Iris pigment epithelial cell (primary cell): ENCODE measurements at places on chromosomes 11 and 22.

DNA sequence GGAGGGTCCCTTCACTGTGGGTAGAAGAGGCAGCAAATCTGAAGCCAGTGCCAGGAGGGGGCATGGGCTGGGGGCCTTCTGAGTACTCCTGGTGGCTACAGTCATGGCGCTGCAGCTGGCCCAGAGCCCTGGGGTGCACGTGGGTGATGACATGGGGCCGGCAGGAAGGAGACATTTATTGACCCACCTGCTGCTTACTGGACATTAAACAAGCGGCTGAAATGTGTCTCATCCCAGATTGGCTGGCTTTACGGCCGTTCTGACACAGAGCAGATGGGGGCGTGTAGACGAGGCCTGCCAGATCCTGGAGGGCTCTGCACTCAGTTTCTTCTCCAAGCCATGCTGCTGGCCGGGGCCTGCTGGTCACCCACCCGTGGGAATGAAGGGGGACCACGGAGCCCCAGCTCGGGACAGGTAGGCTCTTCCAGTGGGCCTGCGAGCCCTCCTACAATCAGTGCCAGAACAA is 906.9 kb downstream of the BRD1 start:
- no peak for DNase-seq

GRCh38 chr11:87724358-87724757 is 450.9 kb downstream of the RAB38 start:
- DNase-seq, result no peak

DNA sequence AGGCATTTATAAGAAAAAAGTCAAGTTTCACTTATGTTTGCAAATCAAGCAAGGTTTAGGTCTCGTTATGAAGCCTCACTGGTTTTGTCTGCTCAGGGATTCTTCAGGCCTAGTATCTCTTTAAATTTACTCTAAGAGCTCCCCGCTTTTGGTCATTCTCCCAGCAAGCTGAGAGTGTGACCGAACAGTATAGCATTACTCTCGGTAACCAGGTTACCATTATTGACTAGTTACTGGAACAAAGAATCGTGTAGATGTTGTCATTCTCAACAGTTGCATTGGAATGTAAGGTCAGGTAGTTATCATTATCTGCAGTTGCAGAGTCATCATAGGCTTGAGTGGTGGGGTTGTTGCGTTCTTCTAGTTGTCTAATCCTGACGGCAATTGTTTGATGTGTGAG is 9.8 kb upstream of the USP2 start:
- DNase-seq, result no peak

GRCh38 chr22:47116426-47117341 is 354.2 kb downstream of the TBC1D22A start:
- DNase-seq, result no peak

DNA sequence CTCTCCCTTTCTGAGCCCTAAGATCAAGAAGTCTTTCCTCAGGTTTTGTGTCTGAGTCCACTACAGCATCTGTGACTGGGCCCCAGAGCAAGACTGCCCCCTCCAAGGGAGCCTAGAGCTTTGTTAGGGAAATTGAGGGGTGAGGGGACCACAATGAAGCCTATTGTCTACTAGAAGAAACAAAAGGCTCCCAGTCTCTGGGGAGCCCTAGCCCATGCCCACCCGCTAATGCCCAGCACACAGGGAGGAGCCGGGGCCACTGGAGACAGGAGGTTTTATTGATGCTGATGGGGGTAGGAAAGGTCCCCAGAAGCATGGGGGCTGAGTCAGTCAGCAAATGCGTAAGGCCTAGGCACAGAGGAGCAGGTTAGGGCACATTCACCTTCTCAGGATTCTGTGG is 14.0 kb downstream of the RHOG start:
- no peak for DNase-seq

DNA sequence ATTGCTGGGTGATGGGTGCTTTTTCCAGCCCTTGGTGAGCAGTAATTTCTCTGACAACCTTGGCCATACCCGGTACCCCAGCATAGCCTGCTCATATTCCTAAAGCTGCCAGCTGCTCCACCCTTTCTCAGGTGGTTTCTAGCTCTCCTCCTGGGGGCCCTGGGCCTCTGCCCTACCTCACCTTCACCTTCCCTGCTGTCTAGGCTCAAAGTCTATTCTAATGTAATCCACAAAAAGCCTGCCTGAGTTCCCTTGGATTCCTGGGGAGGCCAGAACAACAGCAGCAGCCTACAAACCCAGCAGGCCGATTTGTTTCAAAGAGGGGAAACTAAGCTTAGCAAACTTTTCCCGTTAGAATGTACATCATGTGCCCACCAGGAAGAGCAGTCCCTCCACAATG is 117.6 kb downstream of the DSCAML1 start:
- DNase-seq, result no peak

GRCh38 chr11:113131036-113131775 is 170.0 kb downstream of the NCAM1 start:
- DNase-seq, result peak; percentile 33

DNA sequence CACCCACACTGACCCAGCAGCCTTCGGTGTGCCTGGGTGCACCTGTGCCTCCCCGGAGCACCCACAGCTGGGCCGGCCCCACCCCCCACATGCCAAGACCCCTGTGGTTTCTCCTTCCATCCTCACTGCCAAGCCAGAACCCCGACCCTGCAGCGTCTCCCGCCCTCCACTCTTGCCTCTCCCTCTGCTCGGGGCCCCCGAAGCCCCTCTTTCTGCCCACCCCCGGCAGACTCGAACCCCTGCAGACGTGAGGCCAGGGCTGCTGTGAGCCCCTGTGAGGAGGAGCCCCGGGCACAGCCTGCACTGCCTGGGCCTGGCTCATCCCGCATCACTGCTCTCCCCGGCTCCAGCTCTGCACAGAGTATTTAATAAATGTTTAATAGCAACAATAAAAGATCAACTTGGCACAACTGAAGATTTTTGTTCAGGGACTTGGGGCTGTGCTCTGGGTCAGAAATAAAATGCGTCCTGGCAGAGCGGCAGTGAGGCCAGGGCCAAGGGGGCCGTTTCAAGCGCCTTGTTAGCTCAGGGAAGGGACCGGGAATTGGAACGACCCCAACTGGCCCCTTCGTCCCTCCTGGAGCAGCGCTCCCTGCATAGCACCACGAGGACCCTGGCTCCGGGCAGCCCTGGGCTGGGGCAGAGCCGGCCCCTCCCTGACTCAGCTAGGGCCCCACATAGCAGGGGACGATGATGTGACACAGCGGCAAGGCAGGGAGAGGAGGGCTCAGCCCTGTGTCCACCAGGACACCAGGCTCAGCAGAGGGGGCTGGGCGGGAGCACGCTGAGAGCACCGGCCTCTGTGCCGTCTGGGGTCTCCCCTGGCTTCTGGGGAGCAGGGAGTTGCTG is 520.8 kb downstream of the BRD1 start:
- no peak for DNase-seq

GRCh38 chr11:130247319-130247718 is 67.4 kb downstream of the ZBTB44 start:
- DNase-seq, result no peak

GRCh38 chr11:117180661-117181585 is 2.4 kb downstream of the SIDT2 start:
- peak; percentile 77 for DNase-seq

GRCh38 chr11:3073029-3073435 is 15.8 kb upstream of the CARS1 start:
- DNase-seq, result peak; percentile 42

DNA sequence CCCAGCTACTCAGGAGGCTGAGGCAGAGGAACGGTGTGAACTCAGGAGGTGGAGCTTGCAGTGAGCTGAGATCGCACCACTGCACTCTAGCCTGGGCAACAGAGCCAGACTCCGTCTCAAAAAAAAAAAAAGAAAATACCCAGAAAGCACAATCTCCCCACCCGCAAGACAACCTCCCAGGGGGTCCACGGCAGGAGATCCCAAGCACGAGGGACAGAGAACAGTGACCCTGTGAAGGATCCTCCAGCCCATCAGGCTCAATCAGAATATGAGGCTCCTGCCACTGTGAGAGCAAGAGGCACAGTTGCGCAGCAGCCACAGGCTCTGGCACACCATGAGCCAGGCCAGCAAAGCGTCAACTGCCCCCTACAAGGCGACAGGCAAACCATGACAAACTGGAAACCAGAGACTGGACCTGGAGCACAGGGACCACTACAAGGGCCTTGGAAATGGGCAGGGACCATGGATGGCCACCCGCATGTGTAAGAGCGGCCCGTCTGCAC is 164.8 kb upstream of the GRK3 start:
- no peak for DNase-seq

- DNase-seq, result no peak
Measured at GRCh38 chr11:66363805-66364535, 7.6 kb downstream of the SLC29A2 start.

DNA sequence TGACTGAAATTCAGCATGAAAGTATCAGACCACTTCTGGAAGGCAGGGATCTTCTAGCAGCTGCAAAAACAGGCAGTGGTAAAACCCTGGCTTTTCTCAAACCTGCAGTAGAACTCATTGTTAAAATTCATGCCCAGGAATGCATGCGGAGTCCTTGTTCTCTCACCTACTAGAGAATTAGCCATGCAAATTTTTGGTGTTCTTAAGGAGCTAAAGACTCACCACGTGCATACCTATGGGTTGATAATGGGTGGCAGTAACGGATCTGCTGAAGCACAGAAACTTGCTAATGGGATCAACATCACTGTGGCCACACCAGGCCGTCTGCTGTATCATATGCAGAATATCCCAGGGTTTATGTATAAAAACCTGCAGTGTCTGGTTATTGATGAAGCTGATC is 19.1 kb downstream of the ZBTB44 start:
- DNase-seq, result no peak

DNA sequence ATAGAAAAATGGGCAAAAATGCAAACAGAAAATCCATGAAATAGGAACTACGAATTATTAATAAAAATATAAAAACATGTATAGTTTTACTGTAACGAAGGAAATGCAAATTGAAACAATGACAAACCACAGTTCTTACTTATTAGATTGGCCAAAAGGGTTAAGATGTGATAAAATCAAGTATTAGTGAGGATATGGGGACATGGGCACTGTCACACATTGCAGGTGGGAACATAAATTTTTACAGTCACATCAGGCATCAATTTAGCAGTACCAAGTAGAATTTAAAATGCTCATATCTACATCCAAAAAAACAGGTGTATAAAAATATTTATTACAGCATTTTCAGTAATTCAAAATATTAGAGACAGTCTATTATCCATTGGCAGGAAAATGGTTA is 353.2 kb upstream of the API5 start:
- DNase-seq, result no peak

DNA sequence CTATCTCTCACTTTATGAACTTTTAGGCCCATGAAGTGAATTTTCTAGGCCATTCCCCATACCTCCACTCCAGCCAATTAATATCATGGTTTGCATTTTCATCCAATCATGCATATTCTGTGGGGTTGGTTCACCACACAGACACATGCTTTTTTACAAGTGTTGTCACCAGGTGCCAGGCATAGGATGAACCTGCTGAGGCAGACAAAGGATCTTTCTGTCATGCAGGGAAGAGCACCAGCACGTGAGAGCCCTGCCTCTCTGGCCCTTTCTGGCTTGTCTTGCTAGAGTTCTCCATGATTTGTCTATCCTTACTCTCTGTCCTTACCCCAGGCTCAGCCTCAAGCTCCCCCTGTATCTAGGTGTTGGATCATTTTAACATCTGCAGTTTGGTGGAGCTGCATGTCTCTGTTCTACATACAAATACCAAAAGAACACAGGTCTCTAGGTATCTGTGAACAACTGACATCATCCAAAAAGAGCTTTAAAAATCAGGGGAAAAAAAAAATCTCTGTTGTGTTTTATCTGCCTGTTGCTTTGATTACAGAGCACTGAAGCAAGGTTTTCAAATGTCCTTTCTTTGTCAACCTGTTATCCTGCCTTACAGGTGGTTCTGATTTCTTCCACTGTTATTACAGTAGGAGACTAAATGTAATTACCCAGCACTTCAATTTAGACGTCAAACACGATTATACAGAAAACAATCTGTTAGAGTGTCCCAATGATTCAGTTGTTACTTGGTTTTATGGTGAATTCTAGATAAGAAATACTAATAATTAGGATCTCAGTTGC is 58.4 kb upstream of the GRAMD1B start:
- DNase-seq, result no peak

- DNase-seq, result no peak
Measured at GRCh38 chr22:26579331-26579886, 10.5 kb downstream of the TPST2 start.

- DNase-seq, result no peak
Measured at GRCh38 chr11:67243051-67243450, 23.2 kb upstream of the GRK2 start.

- DNase-seq, result no peak
Measured at GRCh38 chr11:119322921-119323531, 6.1 kb upstream of the MCAM start.

DNA sequence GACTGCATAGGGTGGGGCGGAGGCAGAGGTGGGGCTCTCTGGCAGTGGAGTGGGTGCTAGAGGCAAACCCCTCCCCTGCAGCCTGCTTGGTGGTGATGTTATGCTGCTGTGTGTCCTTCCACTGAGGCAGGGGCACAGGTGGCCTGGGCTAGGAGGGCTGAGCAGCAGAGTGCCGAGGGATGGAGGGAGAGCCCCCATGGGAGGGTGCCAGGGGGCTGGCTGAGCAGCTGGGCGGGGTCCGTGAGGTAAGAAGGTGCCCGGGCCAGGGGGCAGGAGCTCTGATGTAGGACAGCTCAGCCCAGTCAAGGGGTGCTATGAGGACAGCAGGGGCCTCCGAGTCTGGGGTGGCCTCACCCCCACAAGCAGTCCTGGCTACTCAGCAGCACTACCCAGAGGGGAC is 4.2 kb downstream of the CLDN5 start:
- no peak for DNase-seq

GRCh38 chr11:127472505-127472904 is 471.9 kb upstream of the KIRREL3 start:
- DNase-seq, result no peak

DNA sequence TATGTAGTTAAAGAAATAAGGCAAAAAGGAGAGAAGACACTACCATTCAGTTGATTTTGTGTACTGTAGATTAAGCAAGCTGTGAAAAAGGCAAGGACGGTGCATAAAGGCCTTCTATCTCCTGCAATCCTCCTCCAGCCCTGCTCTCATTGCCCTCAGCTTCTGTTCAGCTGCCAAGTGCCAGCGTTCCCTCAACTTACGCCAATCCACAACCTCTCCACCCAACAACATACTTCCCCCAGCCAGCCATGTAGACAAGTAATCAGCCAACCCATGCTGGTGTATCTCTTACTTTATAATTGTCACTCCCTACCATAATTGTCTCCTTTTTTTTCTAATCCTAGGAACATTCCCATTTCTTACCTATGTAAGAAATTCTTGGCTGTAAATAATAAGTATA is 30.1 kb upstream of the ANO5 start:
- DNase-seq, result no peak

- DNase-seq, result no peak
Measured at GRCh38 chr11:45670386-45671135, 5.1 kb upstream of the CHST1 start.

DNA sequence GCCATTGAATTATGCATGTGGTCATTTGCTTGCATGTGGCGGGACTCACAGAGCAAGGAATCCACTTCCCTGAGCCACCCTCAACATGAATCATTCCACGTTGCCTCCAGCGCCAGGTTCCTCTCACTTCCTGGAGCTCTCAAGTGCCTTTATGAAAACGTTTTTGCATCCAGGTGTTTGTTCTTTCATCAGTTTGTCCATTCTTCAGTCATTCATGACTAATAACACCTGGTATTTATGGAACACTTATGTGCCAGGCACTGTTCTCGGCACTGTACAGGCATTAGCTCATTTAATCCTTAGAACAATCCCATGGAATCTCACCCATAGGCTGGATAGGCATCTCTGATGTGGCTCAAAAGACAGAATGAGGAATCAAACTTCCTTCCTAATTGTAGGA is 256.1 kb upstream of the SYN3 start:
- DNase-seq, result no peak
